ENCODE measurements at places on chromosomes 11 and 22.

DNA sequence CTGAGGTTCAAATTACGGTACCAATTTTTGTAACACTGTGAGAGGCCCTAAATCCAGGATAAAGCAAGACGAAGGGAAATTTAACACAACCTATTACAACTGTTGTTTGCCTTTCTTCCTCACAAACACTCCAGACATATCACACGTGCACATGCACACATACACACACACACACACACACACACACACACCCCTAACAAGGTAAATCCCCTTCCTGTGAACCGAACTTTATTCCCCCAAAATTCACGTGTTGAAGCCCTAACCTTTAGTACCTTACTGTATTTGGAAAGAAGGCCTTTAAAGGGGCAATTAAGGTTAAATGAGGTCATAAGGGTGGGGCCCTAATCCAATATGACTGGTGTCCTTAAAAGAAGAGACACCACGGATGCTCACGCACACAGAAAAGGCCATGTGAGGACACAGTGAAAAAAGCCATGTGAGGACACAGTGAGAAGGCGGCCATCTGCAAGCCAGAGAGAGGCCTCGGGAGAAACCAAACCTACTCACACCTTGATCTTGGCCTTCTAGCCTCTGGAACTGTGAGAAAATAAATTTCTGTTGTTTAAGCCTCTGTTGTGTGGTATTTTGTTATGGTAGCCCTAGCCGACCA, 1.8 kb downstream of the SERGEF start:
- DNase-seq: no peak

DNA sequence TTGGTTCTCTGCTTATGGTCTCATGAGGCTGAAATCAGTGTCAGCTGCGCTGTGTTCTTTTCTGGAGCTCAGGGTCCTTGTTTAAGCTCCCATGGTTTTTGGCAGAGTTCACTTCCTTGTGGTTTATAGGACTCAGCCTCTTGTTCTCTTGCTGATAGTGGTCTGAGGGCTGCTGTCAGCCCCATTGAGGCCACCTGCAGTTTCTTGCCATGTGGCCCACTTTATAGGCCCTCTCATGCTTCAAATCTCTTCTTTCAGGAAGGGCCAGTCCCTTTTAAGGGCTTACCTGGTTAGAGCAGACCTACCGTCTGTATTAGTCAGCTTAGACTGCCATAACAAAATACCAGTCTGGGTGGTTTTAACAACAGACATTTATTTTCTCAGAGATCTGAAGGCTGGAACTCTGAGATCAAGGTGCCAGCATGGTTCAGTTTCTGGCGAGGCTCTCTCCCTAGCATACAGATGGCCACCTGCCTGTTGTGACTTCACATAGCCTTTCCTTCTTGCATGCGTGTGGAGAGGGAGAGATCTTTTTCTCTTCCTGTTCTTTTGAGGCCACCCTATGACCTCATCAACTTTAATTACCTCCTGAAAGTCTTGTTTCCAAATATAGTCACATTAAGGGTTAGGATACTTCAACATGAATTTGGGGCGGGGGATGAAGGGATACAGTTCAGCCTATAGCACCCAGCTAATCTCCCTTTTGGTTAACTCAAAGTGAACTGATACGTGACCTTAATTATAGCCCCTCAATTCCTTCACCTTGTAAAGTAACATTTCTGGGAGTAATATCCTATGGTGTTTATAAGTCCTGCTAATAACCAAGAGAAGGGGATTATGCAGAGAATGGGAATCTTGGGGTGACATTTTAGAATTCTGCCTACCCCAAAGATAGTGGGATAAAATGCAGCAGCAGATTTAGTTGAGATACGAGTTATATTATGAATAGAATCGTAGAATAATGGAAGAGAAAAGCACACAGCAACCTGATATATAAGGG, 131.8 kb downstream of the UVRAG start:
- no peak for DNase-seq

- no peak for DNase-seq
Measured at GRCh38 chr11:87440076-87440770, 402.5 kb downstream of the TMEM135 start.

- DNase-seq: no peak
Measured at GRCh38 chr11:10592331-10592730, 23.9 kb upstream of the LYVE1 start.

GRCh38 chr11:11758603-11759196, 83.1 kb upstream of the USP47 start:
- DNase-seq: no peak

- DNase-seq: peak; percentile 80
Measured at GRCh38 chr11:45917623-45918330, at the start of gene PEX16. Gene PEX16 (minus strand): TSS chr11:45917877. CDS start chr11:45917811, 66 bp downstream.

- peak; percentile 51 for DNase-seq
Measured at GRCh38 chr22:35257321-35258190, at the start of gene HMGXB4. Gene HMGXB4 (plus strand): TSS chr22:35257493. CDS start chr22:35262391, 4,898 bp downstream.

DNA sequence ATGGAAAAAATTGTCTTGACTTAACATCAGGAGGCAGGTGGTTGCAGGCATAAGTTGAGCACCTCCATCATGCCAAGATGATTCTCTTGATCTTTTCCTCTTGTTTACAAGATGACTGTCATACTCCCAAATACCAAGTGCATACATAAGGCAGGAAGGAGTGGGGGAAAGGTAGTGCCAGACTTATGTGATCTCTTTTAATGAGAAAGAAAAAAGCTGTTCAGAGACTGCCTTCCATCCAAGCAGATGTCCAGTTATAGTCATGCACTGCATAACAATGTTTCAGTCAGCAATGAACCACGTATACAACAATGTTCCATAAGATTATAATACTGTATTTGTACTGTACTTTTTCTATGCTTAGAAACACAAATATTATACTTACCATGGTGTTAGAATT, 135.7 kb downstream of the EHF start:
- DNase-seq: no peak

- no peak for DNase-seq
Measured at GRCh38 chr11:71202598-71202944, 49.8 kb downstream of the SHANK2 start.

DNA sequence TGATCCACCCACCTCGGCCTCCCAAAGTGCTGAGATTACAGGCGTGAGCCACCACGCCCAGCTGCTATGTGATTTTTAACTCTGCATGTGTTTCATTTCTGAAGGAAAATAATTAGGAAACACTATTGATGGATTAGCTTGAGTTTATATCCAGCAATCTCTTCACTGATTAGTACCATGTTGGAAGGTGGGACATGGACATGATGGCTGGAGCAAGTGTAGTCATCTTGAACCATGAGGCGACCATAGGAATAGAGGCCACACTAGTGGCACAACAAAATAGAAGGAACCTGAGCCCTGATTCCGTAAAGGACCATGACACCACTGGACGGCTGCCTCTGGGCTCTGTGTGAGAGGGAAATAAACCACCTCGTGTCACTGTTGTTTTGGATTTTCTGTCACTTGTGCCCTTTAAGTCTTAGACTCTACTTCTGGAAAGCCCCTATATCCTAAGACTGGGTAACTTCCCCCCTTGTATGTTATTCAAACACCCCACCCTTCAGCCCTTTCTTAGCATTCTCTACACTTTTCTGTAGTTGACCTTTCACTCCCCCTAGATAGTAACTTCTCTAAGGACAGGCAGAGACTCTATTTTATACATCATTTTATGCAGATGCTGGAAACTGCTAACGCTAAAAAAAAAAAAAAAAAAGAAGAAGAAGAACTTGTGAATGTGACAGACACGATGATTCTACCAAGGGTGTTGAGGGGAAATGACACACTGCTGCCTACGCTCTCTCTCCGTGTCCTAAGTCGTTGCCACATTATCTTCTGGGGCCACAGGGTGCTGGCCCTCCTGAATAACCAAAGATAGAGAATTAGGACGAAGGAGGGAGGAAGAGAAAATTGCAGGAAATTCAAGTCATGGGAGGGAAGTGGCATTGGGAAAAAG, 2.7 kb upstream of the VPS37C start:
- no peak for DNase-seq

DNA sequence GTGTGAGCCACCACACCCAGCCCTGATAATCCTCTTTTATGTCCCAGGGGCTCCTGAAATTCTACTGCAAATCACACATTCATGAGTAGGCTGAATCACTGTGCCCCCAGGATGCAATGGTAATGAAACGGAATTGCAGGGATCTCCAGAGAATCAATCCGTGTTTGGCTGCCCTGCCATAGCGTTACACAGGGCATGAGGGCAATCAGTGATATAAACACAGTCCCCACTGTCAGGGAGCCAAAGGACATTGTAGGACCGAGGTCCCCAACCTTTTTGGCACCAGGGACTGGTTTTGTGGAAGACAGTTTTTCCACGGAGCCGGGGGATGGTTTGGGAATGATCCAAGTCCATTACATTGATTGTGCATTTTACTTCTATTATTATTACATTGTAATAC, 9.0 kb upstream of the PLA2G6 start:
- no peak for DNase-seq

GRCh38 chr11:11108026-11108425, 245.0 kb downstream of the CSNK2A3 start:
- DNase-seq: no peak

DNA sequence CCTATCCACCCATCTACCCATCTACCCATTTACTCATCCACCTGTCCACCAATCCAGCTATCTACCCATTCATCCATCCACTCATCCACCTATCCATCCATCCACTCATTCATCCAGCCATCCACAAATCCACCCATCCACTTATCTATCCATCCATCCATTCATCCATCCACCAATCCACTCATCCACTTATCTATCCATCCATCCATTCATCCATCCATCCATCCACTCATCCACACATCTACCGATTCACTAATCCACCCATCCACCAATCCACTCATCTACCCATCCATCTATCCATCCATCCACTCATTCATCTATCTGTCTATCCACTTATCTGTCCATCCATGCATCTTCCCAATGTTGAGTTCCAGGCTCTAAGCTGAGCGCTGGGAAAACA, 1.7 kb upstream of the SPI1 start:
- no peak for DNase-seq

GRCh38 chr11:130474637-130475400, 26.4 kb downstream of the ADAMTS15 start:
- DNase-seq: no peak

DNA sequence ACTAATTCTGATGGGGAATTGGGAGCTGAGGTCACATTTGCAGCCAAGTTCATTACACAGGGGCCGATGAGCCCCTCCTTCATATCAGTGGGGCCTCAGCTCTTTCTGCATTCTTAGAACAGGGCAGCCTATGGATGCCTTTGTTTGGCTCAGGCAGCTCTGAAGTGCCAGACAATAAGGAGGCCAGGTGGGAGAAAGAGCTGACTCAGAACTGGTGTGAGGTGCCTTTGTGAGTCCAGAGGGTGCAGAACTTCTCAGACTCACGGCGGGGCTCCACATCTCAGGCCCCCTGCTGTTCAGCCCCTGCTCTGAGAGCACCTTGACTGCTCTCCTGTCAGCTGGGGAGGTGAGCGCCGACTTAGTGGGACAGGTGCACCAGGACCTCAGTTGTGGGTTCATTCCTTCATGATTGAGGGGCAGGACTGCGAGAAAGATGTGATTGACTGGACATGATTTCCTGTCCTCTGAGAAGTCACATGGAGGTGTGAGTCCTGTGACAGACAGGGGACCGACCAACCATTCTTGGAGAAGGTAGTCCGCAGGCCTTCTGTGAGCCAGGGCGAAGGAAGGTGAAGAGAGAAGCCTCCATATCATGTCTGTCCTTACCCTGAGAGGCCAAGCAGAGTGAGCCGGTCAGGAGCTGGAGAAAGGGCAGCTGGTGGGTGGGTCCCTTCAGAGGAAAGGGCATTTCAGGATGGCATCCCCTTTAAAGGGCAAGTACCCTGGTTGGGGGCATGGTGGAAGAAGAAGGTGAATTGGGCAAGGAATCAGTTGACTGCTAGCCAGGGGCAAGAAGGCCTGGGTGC, 245.0 kb upstream of the TBCEL start:
- no peak for DNase-seq

DNA sequence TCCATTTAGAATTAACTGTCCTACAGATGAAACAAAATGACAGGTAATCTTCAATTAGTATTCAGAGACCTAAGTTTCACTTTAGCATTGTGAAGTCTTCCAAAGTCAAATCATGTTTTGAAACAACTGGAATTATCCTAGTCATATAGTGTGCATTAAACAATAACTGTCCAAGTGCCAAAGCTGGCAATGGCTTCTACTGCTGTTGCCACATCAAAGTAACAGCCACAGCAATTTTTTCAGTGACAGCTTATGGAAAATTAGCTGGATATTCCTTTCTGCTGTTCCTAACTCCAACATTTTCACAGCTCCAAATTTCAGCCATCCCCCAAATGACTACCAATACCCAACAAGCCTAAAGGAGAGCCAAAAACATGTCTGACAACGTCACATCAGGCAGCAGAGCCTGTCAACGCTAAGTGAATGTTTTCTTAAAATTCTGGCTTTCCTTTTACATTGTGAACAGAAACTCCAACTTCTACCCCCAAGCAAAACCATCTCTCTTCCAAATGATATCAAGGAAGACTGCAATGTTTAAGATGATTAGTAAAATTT, 45.3 kb upstream of the CCDC34 start:
- DNase-seq: no peak

DNA sequence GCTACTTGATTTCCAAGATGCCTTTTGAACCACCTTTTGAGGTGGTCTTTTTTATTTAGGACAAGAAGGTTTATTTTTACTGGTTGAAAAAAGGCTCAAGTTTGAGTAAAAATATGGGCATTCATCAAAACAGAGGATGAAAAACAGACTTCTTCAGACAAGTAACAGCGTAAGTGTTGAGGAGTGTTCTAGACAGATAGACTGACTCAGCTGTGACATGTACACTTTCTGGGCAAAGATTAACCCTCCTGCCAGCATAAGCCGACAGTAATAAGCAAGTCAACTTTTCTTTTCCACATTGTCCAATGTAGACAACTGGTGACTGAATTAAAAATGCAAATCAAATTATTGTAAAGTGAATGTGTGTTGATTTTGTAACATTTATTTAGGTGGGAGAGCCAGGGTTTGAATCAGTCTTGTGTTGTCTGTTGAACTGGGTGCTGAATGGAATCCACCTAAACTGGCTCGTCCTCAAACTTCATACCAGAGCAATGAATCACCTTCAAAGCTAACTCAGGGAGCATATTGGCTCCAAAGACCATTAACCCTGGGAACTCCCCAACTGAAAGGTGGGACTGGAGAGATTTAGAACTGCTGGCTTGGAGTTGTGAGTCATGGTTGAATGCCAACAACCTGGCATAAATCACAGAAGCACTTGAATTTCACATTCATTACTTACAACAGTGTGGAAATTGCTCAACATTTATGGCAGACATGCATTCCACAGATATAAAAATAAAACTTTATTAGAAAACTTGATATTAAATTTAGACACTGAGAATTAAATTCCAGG, 377.0 kb downstream of the ETS1 start:
- DNase-seq: no peak

DNA sequence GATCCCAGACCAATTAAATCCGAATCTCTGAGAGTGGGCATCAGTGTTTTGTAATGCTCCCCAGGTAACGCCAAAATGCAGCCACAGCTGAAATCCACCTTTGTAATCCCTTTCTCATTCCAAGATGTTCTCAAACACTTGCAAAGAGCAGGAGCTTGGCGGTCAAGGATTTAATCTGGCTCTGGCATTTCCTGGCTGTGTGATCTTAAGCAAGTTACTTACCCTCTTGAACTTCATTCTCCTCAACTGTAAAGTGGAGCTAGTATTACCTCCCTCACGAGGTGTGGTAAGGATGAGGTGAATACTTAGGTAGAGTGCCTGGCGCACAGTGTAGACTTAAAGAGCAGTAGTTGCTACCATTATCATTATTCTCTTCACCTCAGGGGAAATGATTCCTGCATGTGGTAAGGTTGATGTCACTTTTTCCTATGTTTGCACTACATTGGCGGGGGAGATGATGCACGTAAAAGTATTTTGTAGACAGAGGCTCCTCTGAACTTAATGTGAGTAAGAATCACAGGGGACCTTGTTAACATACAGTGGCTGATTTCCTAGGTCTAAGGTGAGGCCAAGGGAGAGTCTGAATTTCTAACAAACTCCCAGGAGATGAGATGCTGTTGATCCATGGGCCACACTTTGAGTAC, 210.4 kb upstream of the PITPNB start:
- no peak for DNase-seq
